ENCODE measurements at places on chromosomes 3 and 15. TPM values are rescaled to one million over a fixed set of nuclear protein-coding genes. Genes with fewer than 3 reads are reported as not detected.

GRCh38 chr3:170233530-170233929, 11.3 kb downstream of the PRKCI start:
- peaks cover 3% of the 10 kb centered on the region for H3K27me3 ChIP-seq
- H3K4me1 ChIP-seq: peaks cover 30% of the 10 kb centered on the region
- peaks cover 10% of the 10 kb centered on the region for H3K36me3 ChIP-seq
- no peak overlapping the region for H3K4me3 ChIP-seq
- peak; percentile 74 for DNase-seq
- peak overlapping the region; percentile 82 for H3K27ac ChIP-seq

DNA sequence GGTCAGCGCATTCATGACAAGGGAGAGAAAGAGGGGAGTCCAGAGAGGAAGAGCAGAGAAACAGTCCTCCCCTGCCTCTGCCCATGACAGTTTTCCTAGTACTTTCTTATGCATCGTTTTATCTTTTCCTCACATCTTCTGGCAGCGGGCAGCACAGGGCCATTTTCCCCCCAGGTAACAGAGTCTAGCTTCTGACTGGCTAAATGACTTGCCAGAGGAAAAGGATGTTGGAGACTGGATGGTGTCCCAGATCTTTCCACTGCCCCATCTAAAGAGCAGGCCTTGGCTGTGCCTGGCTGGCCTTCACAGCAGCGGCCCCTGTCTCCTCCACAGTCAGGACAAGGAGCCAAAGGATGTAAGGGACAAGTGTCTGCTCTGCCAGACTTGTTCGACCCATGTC, 59.3 kb downstream of the CTDSPL start:
- no peak for DNase-seq
- H3K27ac ChIP-seq: no peak overlapping the region
- H3K27me3 ChIP-seq: peaks cover 1% of the 10 kb centered on the region
- H3K36me3 ChIP-seq: no peaks in the 10 kb centered on the region
- H3K4me3 ChIP-seq: no peak overlapping the region
- peaks cover 39% of the 10 kb centered on the region for H3K4me1 ChIP-seq

DNA sequence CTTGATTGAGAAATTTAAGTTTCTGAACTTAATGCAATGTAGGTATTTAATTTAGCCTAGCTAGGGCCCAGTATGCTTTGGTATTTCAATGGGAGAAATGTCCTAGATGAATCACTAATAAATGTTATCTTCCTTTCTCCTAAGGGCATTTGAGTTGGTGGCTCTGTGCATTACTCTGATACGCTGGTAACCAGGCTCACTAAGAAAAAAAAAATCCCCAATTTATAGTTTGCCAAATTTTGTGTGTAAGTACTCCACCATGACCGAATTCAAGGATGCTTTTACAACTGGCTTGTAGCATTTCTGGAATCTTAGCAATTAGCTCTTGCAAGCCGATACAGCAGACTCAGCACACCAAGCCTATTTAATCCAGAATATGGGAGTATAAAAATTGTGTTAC, 94.6 kb upstream of the LPP start:
- peak; percentile 32 for DNase-seq
- no peak overlapping the region for H3K4me3 ChIP-seq
- no peaks in the 10 kb centered on the region for H3K36me3 ChIP-seq
- H3K27me3 ChIP-seq: no peaks in the 10 kb centered on the region
- peak overlapping the region; percentile 8 for H3K27ac ChIP-seq
- peaks cover 30% of the 10 kb centered on the region for H3K4me1 ChIP-seq

GRCh38 chr15:29092376-29093064, 177.1 kb downstream of the NSMCE3 start:
- H3K27me3 ChIP-seq: peaks cover 6% of the 10 kb centered on the region
- H3K36me3 ChIP-seq: no peaks in the 10 kb centered on the region
- no peak overlapping the region for H3K4me3 ChIP-seq
- no peaks in the 10 kb centered on the region for H3K4me1 ChIP-seq
- H3K27ac ChIP-seq: no peak overlapping the region

- no peak for DNase-seq
- peaks cover 1% of the 10 kb centered on the region for H3K27me3 ChIP-seq
- peaks cover 4% of the 10 kb centered on the region for H3K36me3 ChIP-seq
Observed at GRCh38 chr3:126085841-126086240, 1.9 kb upstream of the SLC41A3 start.

DNA sequence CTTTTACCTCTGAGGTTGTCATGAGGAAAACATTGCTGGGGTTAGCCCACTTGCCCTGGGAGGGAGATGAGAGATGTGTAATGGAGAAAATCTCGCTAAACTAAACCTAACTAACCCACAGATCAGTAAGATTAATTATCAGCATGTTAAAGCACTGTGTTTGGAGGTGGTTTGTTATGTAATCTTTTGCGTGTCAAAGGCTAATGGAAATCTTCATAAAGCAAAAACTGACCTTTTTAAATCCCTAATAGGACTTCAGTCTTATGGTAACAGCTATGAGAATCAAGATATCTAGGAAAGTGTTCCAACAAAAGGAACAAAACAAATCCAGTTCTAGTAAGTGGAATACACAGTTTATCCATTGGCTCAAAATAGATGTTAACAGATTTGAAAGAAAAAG, 102.7 kb downstream of the PLOD2 start:
- H3K27me3 ChIP-seq: peaks cover 5% of the 10 kb centered on the region
- H3K27ac ChIP-seq: peak overlapping the region; percentile 44
- H3K4me3 ChIP-seq: no peak overlapping the region
- DNase-seq: no peak

The RPUSD2 gene
- total RNA-seq: 10.4 TPM

The TAMM41 gene
- total RNA-seq: 14.7 TPM

The FOXP1 gene
- total RNA-seq: 27.7 TPM
